ENCODE measurements at places on chromosomes 3 and 15. TPM values are rescaled to one million over a fixed set of nuclear protein-coding genes. Genes with fewer than 3 reads are reported as not detected.

The GLDN gene
- total RNA-seq: 5.0 TPM

The TNFSF10 gene
- 22.1 TPM for total RNA-seq

The CLDN11 gene
- total RNA-seq: 7.7 TPM

The SLC25A26 gene
- 33.9 TPM for total RNA-seq

The C3orf70 gene
- 35.5 TPM for total RNA-seq

The XCR1 gene
- total RNA-seq: under 0.01 TPM

The SFMBT1 gene
- total RNA-seq: 21.4 TPM

Data from gastroesophageal sphincter (tissue), 4 donors.